ENCODE measurements at places on chromosomes 12 and 14.

GRCh38 chr14:74891870-74892269 lies 10.2 kb downstream of the DLST start:
- no peak for DNase-seq

DNA sequence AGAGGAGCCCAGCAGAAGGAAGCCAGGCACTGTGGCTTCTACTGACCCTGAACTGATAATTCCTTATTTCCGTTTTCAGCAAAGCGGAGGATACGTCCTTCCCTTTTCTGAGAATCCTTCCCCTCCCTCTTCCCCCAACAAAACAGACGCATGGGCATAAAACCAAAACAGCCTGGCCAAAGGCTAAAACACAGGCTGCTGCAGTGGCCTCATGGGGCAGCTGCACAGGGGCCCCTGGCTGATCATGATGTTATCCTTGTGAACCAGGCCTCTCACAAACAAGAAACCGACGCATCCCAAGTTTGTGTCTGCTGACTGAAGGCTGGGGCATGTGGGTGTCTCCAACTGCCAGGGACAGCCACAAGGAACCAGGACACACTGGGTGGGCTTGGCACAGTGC lies 23.4 kb upstream of the STON2 start:
- DNase-seq: no peak

- no peak for DNase-seq
Measured at GRCh38 chr12:3697311-3697870, 55.5 kb downstream of the CRACR2A start.

GRCh38 chr12:22310709-22311108 lies 23.8 kb downstream of the ST8SIA1 start:
- DNase-seq: no peak

GRCh38 chr14:95818581-95818980 lies 58.1 kb upstream of the TUNAR start:
- DNase-seq: no peak

- DNase-seq: no peak
Measured at GRCh38 chr14:77260631-77261030, 10.4 kb downstream of the NGB start.

DNA sequence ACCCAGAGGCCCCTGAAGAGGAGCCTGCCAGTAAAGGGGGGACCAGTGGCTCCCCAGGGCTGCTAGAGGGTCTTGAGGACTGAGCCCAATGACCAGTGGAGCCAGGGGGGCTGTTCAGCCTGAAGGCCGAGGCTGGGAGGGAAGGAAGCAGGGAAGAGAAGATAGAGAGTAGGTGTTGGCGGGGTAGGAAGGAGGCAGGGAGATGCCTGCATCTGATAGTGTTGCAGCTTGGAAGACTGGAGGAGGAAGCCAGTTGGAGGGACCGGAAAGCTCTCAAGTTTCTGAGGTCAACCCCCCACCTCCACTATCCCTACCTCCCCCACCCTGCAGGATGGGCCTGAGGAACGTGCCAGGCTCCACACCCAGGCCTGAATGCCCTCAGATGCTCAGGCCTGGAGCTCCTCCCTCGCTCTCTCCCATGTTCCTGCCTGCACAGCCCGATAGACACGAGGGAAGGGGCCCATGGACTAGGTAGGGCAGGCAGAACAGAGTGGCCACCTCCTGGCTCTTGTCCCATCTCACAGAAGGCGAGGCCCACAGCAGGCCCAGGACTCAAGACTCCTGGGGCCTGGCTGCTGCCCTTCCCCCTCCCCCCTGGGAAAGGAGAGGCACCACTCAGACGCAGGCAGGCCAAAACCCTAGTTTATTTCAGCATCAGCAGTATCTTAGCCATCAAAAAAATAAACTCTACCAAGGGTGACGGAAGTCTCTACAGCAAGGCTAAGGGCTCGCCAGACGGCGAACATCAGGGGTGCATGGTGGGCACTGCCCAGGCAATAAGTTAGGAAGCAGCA lies 3.4 kb downstream of the CKB start:
- DNase-seq: no peak

GRCh38 chr14:93245764-93246420 lies 38.8 kb downstream of the UBR7 start:
- no peak for DNase-seq

GRCh38 chr14:75614179-75614578 lies 35.8 kb downstream of the FLVCR2 start:
- no peak for DNase-seq

GRCh38 chr14:106530423-106531107 lies 1004.2 kb downstream of the TMEM121 start:
- no peak for DNase-seq

- DNase-seq: no peak
Measured at GRCh38 chr14:61128382-61129167, 147.5 kb downstream of the SLC38A6 start.

DNA sequence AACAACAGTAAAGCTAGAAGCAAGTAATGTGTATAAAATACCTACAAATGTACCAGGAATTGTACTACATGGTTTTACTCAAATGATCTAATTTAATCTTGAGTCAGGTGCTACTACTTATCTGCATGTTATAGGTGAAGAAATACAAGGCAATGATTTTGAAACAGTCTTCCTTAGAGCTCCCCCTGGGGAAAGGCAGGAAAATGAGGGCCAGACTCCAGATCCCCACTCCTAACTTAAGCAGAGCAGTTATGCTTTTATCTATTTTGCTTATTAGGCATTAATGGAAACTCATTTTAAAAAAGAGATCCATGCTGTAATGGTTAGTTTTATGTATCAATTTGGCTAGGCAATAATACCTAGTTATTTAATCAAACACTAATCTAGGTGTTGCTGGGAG lies 109.3 kb upstream of the CPSF6 start:
- DNase-seq: no peak

DNA sequence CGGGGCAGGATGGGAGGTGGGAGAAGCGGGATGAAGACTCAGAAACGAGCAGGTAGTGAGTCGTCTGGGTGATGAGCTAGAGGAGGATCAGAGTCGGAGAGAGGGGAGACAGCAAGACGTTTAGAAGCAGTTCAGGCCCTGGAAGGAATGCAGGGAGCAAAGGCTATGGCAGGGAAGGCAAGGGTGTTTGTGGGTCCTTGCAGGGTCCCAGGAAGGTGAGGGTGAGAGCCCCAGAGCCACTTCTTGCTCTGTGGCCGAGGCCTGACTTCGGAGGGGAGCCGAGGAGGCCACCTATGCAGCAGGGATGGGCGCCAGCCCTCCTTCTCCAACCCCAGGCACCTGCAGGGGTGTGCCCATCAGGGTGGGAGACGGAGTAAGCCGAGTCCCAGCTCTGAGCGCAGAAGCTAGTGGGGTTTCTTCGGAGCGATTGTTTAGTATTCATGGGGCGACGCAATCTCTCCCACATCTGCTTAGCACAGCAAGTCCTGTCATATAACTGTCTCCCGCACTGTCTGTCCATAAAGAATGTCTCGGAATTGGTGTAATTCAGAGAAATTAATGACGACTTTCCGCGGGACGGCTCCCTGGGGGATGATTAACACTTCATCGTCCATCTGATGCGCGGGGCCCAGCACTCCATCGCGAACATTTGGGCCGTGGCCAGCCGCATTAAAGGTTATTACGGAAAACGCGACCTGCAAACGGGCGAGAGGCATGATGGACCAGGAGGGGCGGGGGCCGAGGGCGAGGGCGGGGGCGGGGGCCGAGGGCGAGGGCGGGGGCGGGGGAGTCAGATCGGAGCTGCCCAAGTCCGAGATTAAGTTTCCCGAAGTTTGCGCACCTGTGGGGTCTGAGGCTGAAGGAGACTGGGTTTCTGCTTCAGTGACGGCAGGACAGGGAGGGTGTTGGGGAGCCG lies 12.2 kb upstream of the CALCOCO1 start:
- DNase-seq: no peak

GRCh38 chr12:81797100-81797499 lies 38.0 kb upstream of the PPFIA2 start:
- no peak for DNase-seq

DNA sequence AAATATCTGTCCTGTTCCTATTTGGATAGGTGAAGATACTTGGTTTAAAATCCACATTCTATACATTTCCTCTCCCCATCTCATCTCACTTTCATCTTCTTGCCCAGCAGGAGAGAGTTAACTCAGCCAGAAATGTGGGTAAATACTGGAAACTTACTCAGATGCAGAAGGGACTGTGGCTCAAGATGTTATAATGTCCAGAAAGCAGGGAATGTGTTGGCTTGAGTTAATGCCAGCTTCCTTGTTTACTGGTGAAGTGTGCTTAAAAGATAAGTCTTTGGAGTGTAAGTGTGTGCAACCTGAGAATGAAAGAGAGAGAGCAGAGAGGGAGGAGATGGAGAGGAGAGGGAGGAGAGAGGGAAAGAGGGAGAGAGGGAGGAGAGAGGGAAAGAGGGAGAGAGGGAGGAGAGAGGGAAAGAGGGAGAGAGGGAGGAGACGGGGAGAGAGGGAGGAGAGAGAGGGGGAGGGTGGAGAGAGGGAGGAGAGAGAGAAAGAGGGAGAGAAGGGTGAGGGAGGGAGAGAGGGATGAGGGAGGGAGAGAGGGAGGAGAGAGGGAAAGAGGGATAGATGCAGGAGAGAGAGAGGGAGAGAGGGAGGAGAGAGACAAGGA lies 22.0 kb upstream of the SNRPF start:
- DNase-seq: no peak

- DNase-seq: no peak
Measured at GRCh38 chr12:127024791-127025190, 1242.2 kb upstream of the TMEM132C start.

GRCh38 chr12:86530996-86531655 lies 274.9 kb upstream of the MGAT4C start:
- no peak for DNase-seq

GRCh38 chr12:90287585-90287984 lies 578.9 kb upstream of the ATP2B1 start:
- DNase-seq: no peak

DNA sequence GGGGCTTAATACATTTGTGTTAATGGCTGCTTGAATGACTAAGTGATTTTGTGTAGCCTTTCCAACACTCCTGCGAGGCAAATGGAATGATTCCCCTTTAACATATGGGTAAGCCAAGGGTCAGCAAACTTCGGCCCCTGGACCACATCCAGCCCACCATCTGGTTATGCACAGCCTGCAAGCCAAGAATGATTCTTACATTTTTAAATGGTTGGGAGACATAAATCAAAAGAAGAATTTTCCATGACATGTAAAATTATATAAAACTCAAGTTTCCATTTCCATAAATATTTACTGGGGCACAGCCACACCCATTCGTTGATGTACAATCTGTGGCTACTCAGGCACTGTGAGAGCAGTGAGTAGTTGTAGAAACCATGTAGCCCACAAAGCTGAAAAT lies 9.0 kb downstream of the SLC8B1 start:
- DNase-seq: no peak

DNA sequence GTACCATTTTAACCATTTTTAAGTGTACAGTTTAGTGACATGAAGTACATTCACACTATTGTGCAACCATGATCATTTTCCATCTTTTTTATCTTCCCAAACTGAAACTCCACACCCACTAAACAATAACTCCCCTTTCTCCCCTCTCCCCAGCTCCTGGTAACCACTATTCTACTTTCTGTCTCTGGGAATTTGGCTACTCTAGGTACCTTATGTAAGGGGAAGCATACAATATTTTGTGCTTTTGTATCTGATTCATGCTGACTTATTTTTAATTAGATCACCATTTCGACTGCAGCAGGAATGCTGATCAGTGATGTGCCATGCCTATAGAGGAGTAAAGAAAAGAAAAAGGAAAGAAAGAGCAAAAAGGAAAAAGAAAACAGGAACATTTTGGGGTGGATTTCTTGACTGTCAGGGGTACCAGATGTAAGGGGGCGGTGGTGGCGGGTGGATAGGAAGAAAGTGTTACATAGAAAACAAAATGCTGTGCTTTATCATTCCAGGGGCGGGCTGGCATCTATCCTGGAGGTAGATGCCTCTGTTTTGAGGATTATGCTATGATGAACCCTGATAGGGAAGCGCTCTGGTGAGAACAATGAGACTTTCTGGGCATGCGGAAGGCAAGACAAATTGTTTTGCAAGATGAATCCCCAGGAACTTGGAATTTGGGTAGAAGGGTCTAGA lies 45.2 kb upstream of the CTDSP2 start:
- no peak for DNase-seq

DNA sequence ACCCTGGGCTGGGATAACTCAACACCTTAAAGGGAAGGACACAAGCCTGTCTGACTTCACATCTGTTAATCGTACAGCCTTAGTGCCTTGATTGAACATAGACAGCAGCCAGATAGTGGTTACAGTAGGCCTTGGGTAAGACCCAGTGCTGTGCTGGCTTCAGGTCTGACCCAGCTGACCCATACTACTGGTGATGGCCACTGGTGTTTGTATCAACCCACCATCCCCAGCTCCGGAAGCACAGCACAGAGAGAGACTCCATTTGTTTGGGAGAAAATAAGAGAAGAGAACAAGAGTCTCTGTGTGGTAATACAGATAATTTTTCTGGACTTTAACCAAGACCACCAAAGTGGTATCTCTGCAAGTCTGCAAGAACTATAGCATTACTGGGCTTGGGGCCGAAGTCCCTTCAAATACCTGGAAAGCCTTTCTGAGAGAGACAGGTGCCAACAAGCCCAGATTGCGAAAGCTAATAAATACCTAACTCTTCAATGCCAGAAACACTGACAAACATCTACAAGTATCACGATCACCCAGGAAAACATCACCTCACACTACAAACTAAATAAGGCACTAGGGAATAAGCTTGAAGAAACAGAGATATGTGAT lies 330.1 kb upstream of the GARIN2 start:
- DNase-seq: no peak

DNA sequence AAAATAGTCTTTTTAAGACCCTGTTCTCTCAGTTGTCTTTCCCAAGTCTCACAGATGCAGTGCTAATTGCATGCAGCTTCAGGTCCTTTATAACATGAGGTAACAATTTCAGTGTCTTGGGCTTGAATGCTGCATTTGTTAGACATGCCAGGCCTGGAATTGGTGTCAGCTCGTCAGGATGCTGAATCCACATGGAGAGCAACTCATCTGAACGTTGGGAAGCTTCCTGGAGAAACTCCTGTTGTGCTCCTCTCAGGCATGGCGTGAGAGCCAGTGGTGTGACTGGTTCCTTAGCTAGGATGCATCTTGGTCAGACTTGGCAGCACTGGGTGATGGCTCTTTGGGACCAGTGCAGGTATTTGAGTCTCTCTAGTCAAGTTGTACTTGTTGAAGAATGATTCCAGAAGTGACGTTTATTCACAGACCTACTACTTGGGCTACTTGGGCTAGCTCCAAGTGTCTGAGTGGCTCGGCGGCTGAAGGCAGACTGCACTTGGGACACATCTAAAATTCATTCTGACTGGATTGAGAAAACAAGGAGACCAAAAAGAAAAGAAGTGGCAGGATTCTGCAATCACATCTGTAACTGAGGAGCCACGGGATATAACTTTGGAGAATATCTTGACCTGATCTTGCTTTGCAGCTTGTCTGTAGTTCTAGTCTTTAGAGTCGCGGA lies 134.8 kb upstream of the ARHGAP5 start:
- no peak for DNase-seq

DNA sequence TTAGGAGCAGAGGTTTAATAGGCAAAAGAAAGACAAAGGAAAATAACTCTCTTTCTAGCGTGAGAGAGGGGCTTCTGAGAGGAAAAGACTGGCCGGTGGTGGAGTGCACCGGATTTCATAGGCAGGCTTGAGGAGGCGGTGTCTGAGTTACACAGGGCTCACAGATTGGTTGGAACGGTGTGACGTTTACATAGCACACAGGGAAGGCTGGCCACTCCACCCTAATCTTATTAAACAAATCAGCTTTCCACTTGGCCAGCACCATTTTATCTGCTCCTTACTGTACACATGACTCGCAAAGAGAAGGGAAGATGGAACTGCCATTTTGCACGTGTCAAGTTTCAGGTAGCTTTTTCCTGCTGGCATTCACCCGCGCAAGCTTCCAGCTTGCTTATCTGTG lies 587.7 kb downstream of the RPL10L start:
- DNase-seq: peak; percentile 56

GRCh38 chr14:31326111-31326510 lies 94.2 kb downstream of the HEATR5A start:
- DNase-seq: no peak
